ENCODE measurements at places on chromosomes 16 and 17.
A peak's percentile ranks its signal among the peaks of the same experiment; 100 is the strongest.

DNA sequence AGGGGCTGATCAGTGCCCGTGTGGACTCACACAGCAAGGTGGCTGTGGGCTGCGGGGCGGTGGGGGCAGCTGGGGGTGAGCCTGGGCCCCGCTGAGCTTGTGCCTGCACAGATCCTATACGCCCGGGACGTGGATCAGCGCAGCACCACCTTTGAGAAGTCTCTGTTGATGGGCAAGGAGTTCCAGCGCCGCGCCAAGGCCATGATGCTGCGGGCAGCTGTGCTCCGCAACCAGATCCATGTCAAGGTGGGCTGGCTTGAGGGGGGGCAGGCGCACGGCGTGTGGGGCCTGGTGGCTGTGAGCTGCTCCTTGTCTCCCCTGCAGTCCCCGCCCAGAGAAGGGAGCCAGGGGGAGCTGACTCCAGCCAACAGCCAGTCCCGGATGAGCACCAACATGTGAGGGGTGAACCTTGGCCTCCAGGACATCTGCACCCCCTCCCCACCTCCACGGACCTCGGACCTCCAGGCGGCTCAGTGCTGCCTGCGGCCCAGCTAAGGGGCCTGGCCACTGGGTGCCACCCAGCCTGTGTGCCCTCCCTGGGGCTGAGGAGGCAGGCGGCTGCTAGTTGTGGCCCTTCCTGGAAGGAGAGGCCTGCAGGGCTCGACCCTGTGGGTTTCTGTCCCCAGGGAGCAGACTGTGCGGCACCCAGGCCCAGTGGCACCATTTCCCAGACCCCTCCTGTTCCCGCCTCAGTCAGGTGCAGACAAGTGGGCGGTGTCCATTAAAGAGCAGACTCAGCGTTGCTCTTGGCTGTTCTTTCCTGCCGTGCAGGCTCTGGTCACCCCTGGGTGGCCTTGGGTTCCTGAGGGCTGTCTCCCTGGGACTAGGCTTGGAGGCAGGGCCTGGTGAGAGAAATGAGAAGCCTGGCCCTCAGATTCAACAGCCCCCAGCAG is 5.3 kb downstream of the GPS1 start:
- DNase-seq, result no peak

DNA sequence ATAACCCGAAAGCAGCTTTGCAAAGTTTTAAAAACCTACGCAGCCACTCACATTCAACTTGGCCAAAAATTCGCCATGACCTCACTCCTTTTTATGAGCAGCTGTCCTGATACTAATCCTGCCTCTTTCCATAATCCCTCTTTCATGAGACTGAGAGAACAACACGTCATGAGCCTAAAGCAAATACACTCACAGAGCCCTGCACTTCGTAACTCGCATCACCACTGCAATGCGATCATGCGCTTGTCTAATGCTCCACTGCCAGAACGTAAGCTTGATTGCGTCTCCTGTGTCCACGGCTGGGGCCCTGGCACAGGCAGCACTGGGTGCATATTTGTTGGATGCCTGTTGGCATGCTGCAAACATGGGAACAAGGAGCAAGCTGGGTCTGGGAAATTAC is 36.2 kb downstream of the CDRT4 start:
- DNase-seq, result no peak

DNA sequence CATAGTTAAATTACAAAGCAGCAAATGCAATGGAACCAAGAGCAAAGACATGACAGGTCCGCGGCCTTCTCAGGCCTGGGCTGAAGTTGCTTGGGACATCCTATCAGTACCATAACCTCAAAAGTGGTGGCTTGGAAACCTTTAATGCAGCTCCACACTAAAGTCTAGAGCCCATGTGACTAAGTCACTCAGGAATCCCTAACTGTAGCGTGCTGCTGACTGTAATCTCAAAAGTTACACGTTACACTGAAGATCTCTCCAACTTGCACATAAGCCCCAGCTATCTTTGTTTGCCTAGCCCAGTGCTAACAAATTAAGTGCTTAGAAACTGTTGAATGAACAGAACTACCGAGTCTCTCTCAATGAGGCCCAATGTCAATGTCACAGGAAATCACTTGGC is 27.8 kb downstream of the NUP88 start:
- DNase-seq, result no peak

- no peak for DNase-seq
These were observed 650.4 kb downstream of the WWOX start for GRCh38 chr16:78749745-78750268.

DNA sequence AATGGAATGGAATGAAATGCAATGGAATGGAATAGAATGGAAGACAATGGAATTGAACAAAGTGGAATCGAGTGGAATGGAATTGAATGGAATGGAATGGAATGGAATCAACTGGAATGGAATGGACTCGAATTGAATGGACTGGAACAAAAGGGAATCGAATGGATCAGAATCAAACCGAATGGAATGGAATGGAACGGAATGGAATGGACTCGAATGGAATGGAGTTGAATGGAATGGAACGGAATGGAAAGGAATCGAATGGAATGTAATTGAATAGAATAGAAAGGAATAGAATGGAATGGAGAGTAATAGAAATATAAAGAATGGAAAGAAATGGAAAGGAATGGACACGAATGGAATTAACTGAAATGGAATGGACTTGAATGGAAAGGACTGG is 475.2 kb upstream of the WSB1 start:
- DNase-seq, result no peak

DNA sequence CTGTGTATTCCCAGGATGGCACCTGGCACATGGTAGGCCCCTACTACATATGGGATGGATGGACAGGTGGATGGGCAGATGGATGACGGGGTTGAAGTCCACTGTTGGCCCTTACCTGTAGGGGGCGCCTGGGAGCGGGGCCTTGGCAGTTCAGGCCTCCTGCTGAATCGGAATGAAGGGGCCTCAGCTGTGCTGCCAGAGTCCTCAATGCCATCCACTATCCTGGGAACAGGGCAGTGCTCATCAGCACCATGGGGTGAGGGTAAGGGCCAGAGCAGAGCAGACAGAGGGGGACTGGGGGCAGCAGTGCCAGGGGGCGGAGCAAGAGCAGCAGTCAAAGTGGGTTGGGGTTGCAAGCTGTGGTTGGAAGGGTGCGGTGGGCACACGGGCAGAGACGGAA is 8.3 kb upstream of the RAB5C start:
- DNase-seq, result peak; percentile 33

DNA sequence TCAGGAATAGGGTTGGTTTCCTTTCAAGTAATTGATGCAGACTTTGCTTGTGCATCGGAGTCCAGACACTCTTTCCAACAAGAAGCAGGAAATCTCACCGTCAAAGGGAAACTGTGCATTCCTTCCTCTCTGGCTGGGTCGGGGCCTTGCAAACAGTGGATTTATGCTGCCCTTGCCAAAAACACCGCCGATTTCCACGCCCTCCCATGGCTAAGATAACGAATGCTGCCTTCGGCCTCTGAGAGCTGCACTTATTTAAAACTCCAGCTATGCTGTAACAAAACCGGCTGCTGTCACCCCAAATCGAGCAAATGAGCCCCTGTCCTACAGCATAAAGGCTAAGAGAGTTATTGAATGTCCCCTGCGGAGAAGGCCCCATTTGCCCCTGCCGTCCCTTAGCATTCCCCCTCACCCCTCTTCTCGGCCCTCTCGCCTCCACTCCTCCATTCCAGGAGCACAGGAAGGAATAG is 275.5 kb upstream of the IRX5 start:
- DNase-seq, result no peak

DNA sequence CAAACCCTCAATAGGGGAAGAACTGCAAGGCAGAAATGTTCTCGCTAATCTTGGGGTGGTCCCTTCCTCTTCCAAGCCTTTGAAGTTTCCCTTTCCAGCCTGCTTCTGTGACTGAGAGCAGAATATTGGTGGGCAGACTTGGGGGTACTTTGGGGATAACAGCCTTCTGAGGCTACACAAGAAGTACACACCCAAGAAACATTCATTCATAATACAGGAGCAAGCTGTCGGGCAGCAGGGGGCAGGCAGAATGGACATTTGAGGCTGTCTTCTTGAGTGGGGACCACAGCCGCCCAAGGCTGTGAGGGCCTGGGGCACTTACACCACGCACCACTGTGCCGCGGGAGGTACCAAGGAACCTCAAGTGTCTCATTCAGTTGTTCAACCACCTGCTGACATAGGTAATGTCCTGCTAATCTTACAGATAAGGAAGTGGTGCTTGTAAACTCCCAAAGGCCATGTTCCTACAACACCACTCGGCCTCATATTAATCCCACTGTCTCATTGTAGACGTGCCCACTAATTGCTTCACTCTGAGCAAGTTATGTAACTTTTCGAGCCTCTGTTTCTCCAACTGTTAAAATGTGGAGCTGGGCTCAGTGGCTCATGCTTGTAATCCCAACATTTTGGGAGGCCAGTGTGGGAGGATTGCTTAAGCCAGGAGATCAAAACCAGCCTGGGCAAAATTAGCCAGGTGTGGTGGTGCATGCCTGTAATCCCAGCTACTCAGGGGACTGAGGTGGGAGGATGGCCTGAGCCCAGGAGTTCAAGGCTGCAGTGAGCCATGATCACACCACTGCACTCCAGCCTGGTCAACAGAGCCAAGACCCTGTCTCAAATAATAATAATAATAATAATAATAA is 2.5 kb upstream of the MRPS23 start:
- DNase-seq, result no peak

- DNase-seq, result no peak
These were observed 175.0 kb downstream of the SPECC1 start for GRCh38 chr17:20184181-20184580.

- no peak for DNase-seq
These were observed 44.3 kb downstream of the RGS9 start for GRCh38 chr17:65181237-65182061.

DNA sequence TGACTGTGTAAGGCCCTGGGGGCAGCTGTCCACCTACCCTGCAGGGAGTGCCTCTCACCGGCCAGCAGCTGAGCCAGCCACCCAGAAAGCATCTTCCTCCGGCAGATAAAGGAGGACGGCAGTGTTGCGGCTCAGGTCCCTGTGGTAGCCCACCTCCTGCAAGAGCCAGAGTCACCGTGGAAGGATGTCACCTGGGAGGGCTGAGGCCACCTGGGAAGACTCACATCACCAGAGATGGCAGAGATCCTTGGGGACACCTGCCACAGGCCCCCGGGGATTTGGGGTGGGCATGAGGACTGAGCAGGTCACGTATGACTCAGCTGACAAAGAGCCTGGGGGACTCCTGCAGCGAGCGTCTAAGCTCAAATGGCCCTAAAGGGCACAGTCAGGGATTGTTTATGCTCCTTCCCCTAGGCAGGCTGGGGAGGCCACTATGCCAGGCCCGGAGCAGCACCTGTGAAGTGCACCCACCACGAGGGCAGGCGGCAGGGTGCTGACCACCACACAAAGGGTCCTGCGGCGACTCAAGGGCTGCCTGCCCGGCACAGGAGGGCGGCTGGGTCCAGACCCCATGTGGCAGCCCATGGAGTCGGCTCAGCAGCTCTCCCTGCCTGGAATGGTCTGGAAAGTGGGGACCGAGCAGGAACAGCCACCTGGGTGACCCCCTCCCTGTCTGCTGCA is 44.1 kb downstream of the TNFRSF13B start:
- DNase-seq, result no peak

DNA sequence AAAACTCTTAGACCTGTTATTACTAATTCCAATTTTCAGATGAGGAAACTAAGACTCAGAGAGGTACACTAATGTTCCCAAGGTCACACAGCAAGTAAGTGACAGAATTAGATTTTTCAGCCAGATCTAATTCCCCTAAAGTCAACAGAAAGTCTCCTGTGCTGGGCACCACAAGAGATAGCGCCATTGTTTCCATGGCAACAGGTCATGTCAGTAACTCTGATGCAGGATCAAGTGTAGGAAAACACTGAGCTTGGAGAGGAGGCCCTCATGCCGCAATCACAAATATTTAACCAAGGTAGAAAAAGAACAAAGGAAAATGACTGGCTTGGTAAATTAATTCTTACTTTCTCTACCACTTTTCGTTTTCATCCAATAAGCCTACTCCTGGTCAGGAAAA is 166.0 kb upstream of the CDH13 start:
- DNase-seq, result no peak

All from activated naive CD4-positive, alpha-beta T cell treated with anti-CD3 and anti-CD28 coated beads, Interleukin-2, amount 50 U/mL, for 16 hours (primary cell).